ENCODE measurements at places on chromosomes 7 and 10.
A peak's percentile ranks its signal among the peaks of the same experiment; 100 is the strongest.

DNA sequence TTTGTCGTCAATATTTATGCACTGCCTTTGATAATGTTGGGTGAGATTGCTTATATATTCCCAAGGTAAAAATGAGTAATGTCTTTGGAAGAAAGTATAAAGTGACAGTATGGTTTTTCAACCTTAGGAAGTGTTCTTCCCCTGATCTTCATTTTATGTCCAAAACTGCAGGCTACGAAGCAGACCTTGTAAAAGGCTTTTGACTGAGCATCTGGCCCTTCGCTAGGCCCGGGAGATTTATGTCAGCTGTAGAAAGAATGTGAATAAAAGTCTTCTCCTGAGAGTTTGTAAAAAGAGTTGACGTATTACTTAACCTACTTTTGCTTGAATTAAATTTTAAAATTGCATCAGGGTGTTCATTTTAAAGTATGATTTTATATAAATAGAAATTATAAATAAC, 116.8 kb downstream of the CPED1 start:
- DNase-seq, result no peak

- DNase-seq, result peak; percentile 87
Measured at GRCh38 chr7:43648473-43649406, 65.8 kb downstream of the STK17A start.

GRCh38 chr7:34900891-34901513, 136.3 kb downstream of the DPY19L1 start:
- DNase-seq, result no peak

- DNase-seq, result no peak
Measured at GRCh38 chr7:30226614-30227268, 57.7 kb upstream of the ZNRF2 start.

- DNase-seq, result no peak
Measured at GRCh38 chr10:81873932-81874816, 820 bp upstream of the NRG3 start.

- no peak for DNase-seq
Measured at GRCh38 chr10:13671904-13672303, 85.1 kb downstream of the PRPF18 start.

DNA sequence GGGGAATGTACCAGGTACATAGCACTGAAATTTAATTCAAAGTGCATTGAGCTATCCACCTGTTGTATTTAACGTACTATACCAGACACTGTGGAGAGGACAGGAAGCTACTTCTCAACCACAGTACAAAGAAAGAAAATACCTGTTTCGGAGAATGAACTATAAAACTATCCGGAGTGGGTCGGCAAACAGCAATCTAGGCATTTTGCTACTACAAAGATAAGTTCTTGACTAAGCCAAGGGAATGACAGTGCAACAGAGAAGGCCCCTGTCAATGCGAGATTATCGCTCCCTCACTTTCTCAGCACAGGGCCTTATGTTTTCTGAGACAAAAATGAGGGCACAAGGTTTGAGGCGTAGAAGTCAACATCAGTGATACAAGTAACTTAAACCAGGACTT, 27.4 kb downstream of the SFMBT2 start:
- no peak for DNase-seq

GRCh38 chr7:128350708-128351295, 7.1 kb upstream of the RBM28 start:
- DNase-seq, result no peak

- peak; percentile 89 for DNase-seq
Measured at GRCh38 chr10:24894309-24894708, 58.1 kb downstream of the PRTFDC1 start.

- DNase-seq, result no peak
Measured at GRCh38 chr10:126198681-126199080, 189.6 kb downstream of the ADAM12 start.

DNA sequence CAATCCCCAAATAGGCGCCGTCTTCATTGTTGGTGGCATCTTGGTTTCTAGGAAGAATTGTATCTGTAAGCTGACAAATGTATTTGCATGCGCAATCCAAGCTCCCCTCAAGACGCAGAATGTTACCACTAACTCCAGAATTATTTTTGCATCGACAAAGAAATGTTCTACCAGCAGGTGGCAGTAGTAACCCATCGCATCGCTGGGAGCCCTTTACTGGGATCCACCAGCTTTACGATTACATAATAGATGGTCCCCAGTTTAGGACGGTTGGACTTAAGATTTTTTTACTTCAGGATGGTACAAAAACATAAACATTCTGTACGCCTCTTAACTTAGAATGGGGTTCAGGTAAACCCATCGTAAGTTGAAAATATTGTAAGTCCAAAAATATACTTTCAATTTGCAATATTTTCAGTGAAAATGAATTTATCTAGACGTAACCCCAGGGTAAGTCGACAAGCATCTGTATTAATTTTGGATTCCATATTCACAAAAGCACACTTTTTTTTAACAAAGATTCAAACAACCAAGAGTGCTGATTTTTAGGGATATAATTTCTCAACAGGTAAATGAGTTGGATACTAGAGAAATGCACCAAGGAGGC, 114.0 kb upstream of the COBL start:
- peak; percentile 31 for DNase-seq

- peak; percentile 48 for DNase-seq
Measured at GRCh38 chr7:30612658-30613265, 18.1 kb downstream of the GARS1 start.

- DNase-seq, result peak; percentile 26
Measured at GRCh38 chr7:5396542-5396941, 27.1 kb downstream of the TNRC18 start.

- no peak for DNase-seq
Measured at GRCh38 chr7:135993950-135994349, 16.8 kb upstream of the MTPN start.

GRCh38 chr7:101950450-101951119, 133.2 kb downstream of the CUX1 start:
- DNase-seq, result peak; percentile 69

- no peak for DNase-seq
Measured at GRCh38 chr7:106891548-106892410, 26.7 kb downstream of the PIK3CG start.

Measured in EH (cell line).